Tracheal epithelial cell (primary cell): ENCODE measurements at places on chromosomes 1 and 21. TPM values are rescaled to one million over a fixed set of nuclear protein-coding genes. Genes with fewer than 3 reads are reported as not detected.

TPTE gene
- not detected in 2 replicates for total RNA-seq

TINAGL1 gene
- total RNA-seq, result 179 and 186 TPM in 2 replicates

IL22RA1 gene
- total RNA-seq, result 0.43 and 0.72 TPM in 2 replicates

ASCL5 gene
- 0.21 TPM in 1 of 2 replicates, not detected in the other for total RNA-seq

HHIPL2 gene
- under 0.01 TPM in 1 of 2 replicates, not detected in the other for total RNA-seq

TTC22 gene
- total RNA-seq, result 10.6 and 16.8 TPM in 2 replicates

ATP1A4 gene
- total RNA-seq, result not detected in 2 replicates

FAM177B gene
- 0.21 TPM in 1 of 2 replicates, not detected in the other for total RNA-seq

FHAD1 gene
- total RNA-seq, result not detected in 2 replicates

CYP2J2 gene
- 1.1 and 3.1 TPM in 2 replicates for total RNA-seq

TNFRSF25 gene
- total RNA-seq, result 14.9 and 21.0 TPM in 2 replicates

RCC2 gene
- total RNA-seq, result 123 and 158 TPM in 2 replicates

TMEM50B gene
- total RNA-seq, result 16.1 and 20.7 TPM in 2 replicates

PRKCZ gene
- 30.5 and 33.7 TPM in 2 replicates for total RNA-seq

SYPL2 gene
- not detected in 2 replicates for total RNA-seq

CD1E gene
- total RNA-seq, result not detected in 2 replicates

LENEP gene
- 0.72 TPM in 1 of 2 replicates, not detected in the other for total RNA-seq

WNT3A gene
- under 0.01 TPM in 1 of 2 replicates, not detected in the other for total RNA-seq

SLAMF8 gene
- total RNA-seq, result 0.24 TPM in 1 of 2 replicates, not detected in the other

FAM229A gene
- 0.48 TPM in 1 of 2 replicates, not detected in the other for total RNA-seq

ADAM30 gene
- not detected in 2 replicates for total RNA-seq
